ENCODE measurements at places on chromosomes 5 and 9. TPM values are rescaled to one million over a fixed set of nuclear protein-coding genes. Genes with fewer than 3 reads are reported as not detected.

- DNase-seq = no peak
Observed at GRCh38 chr9:72297516-72297915, 67.5 kb downstream of the ZFAND5 start.

DNA sequence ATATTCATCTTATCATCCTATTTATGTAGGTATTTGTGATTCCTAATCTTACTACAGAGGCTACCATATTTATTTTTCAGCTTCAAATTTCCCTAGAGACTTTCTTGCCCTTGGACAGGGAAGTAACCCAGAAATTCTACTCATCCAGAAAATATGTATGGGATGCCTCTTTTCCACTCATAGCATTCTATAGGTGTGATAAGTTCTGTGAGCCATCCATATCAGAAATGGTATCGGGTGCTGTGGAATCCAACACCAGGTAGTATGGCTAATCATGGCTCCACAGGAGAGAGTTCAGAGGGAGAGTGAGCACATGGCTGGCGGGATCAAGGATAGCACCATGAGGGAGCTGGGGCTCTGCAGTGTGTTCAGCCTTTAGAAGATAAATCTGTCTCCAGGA, 349.3 kb upstream of the ACTBL2 start:
- no peak for DNase-seq

DNA sequence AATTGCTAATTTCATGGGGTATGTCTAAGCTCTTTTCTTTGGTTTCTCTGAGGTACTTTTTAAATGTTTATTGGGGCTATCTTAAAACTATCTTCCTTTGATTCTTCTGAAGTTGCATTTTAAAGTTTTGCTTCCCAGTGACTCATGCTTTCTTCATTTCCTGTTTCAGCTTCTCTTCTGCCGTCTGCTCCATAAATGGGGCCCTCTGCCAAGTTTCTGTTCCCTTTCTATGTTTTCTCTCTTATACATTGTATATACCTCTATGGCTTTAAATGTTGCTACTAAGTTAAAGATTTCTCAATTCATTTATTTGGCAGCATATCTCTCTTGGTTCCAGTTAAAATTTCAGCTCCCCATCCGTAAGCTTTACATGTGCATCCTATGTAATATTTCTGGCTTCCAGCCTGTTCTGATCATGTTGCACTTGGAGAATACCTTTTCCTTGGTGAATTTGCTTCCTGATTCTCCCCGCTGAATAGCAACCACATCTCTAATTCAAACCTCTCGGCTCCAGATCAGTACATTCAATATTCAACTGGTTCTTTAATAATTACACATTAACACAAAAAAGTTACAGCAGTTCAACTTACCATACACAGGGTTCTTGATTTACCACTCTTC, 125.3 kb downstream of the ST8SIA4 start:
- DNase-seq = no peak

DNA sequence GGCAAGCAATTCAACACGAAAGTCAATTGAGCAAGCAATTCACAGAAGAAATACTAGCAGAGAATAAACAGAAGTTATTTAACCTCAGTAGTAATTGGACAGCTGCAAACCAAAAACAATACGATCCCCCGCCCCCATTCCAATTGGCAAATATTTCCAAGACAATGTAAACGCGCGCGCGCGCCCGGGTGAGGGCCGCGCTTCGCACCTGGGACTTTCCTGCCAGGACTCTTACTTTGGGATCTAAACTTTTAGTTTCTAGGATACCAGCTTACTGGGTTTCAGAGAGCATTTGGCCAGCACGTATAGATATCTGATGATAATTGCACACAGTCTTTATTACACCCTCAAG, 8.6 kb downstream of the RUFY1 start:
- DNase-seq = no peak

The HRCT1 gene
- total RNA-seq = 5.1 TPM

Measured in gastrocnemius medialis (tissue), 4 donors.